Caco-2 (cell line): ENCODE measurements at places on chromosomes 2 and 18.

DNA sequence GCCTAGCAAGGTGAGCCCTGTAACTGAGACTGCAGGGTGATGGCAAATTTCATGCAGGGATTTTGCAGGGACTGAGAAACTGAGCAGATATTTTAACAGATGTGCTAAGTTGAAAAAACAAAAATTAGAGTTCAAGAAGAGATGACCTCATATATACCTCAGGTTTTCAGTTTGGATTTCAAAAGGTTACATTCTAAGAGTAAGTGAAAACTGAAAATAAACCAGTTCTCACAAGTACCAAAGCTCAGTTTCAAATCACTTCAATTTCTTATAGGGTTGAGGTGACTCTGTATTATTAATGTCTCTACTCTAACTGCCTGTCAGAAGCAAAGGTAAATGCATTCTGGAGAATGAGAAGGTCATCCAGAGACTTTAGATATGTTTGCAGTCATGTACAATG lies 237.4 kb upstream of the VRK2 start:
- no peaks in the 10 kb centered on the region for H3K36me3 ChIP-seq
- no peaks in the 10 kb centered on the region for H3K4me1 ChIP-seq
- H3K27me3 ChIP-seq = no peaks in the 10 kb centered on the region
- no peak overlapping the region for H3K27ac ChIP-seq
- no peak overlapping the region for H3K4me3 ChIP-seq
- DNase-seq = no peak

DNA sequence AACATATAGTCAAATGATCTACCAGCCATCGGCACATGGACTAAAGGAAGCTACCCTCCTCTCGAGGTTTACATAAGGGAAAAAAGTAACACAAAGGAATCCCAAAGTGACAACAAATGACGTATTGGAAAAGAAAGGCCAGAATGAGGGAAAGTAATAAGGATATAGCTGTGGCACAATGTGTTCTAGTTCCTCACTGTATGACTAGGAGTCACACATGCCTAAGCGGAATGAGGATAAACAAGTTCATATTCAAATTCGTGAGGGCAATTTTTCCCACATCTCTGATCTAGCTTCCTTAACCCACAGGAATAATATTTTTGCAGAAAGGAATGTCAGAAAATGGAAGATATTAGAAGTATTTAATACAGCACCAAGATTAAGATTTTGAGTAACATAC lies 162.3 kb upstream of the PID1 start:
- no peak overlapping the region for H3K4me3 ChIP-seq
- H3K36me3 ChIP-seq = no peaks in the 10 kb centered on the region
- H3K4me1 ChIP-seq = no peaks in the 10 kb centered on the region
- no peaks in the 10 kb centered on the region for H3K27me3 ChIP-seq
- H3K27ac ChIP-seq = no peak overlapping the region

DNA sequence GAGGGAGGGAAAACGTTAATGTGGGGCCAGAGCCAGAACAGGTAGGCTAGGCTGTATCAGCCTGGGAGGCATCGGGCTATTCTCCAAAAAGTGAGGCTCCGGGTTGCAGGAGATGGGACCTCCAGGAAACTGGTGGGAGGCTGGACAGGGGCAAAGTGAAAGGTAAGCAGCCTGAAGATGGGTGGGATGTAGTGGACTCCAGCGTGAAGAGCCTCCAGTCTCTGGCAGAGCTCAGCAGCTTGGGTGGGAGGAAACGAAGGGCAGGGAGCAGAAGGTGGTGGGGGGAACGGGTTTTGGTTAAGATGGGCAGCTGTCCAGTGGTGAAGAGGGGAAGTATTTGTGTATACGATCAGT lies 3.1 kb upstream of the EMX1 start:
- peaks cover 4% of the 10 kb centered on the region for H3K27me3 ChIP-seq
- H3K27ac ChIP-seq = no peak overlapping the region
- H3K4me1 ChIP-seq = 0 out of 2 replicates have a peak, but pooled peaks cover 14% of the 10 kb centered on the region
- H3K36me3 ChIP-seq = no peaks in the 10 kb centered on the region

DNA sequence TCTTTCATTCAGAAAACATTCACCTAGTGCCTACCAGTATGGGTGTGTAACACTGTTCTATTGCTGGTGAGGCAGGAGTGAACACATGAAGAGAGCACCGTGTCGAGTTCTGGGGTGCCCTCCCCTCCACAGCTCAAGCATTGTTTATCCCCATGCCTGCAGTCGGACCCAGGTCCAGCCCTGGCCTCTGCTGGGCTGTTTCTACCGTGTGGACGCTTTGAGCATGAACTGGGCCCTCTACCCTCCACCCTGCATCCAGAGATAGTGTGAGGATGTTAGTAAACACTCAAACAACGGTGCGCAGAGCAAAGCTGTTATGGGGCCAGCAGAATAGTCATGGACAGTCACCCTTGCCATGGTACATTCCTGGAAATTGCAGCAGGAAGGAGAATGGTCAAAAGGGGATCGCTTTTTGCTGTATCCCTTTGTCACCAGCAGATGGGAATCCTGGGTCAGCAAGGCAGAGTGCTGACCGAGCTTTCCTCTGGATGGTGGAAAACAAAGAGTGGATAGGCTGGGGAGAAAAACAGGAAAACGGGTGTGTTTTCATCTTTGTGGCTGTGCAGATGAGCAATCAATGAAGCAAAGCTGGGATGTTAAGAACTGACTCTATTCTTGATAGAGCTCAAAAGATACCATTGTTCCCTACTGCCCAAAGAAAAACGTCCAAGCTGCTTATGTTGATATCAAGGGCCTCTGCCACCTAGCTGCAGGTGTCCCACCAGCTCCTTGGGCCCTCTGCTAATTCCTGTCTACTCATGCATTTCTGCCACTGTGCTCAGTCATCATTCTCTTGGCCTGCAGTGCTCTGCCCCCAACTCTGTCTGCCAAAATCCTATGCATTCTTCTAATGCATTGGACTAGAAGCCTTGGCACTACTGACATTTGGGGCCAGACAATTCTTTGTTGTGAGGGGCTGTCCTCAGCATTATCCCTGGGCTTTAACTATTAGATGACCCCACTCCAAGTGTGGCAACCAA lies 38.7 kb downstream of the REEP1 start:
- no peak overlapping the region for H3K27ac ChIP-seq
- no peak overlapping the region for H3K4me3 ChIP-seq
- DNase-seq = peak; percentile 62
- H3K27me3 ChIP-seq = no peaks in the 10 kb centered on the region
- no peaks in the 10 kb centered on the region for H3K4me1 ChIP-seq
- no peaks in the 10 kb centered on the region for H3K36me3 ChIP-seq

DNA sequence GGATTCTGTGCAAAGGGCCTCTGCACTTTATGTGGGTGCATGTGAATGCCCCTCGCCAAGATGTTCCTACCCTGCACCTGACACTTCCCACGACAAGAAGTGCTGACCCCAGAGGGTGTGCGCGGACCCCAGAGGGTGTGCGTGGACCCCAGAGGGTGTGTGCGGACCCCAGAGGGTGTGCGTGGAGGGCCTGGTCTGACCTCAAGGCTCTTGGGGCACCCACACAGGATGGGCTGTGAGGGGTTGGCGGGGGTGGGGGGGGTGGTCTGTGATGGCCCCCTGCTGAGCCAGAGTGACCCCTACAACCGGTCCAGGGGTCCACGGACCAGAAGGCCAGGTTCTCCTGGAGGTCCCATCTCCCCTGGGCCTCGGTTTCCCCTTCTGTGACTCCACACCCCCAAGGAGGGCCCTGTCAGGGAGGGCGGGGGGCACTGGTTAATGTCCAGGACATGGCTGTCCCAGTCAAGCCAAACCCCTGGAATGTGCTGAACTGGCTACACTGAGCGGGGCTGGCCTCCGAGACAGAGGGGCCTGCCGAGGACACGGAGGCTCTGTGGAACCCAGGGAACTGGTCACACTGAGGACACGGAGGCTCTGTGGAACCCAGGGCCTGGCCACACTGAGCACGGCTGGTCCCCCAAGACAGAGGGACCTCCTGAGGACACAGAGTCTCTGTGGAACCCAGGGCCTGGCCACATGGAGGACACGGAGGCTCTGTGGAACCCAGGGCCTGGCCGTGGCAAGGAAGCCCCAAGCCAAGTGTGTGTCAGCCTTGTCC lies 3.1 kb downstream of the NEU4 start:
- no peaks in the 10 kb centered on the region for H3K27me3 ChIP-seq
- H3K36me3 ChIP-seq = no peaks in the 10 kb centered on the region
- no peak for DNase-seq
- no peaks in the 10 kb centered on the region for H3K4me1 ChIP-seq

DNA sequence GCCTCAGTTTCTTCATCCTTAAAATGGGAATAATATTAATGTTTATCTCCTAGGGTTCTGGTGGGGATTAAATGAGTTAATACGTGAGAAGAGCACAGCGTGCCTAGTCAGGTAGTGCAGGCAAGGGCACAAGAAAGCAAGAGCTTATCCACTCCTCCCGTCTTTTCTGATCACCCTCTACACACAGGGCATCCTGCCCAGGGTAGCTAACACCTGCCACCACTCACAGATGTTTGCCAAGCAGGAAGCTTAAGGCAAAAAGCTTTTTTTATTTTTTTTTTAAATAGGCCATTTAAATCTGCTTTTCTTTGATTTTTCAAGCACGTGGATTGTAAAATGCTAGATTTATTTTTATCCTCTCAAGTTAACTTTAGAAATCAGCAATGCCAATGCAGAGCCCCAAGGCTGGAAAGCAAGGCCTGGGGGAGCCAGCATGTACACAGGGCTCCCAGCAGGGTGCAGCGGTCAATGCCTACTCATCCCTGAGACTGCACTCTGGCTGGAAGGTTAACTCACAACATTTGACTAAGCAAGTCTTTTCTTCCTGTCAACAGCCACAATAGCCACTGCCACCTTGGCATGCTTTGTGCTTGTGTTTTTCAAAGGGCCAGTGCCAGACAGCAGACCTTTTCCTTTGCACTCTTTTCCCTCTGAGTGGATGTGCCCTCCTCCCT lies 86.5 kb upstream of the ACAA2 start:
- DNase-seq = no peak
- no peaks in the 10 kb centered on the region; the same call in 1 of the 2 replicates for H3K36me3 ChIP-seq
- no peak overlapping the region for H3K27ac ChIP-seq
- no peak overlapping the region for H3K4me3 ChIP-seq
- H3K27me3 ChIP-seq = no peaks in the 10 kb centered on the region
- no peaks in the 10 kb centered on the region for H3K4me1 ChIP-seq

GRCh38 chr18:77736842-77737241 lies 487.2 kb downstream of the GALR1 start:
- H3K27ac ChIP-seq = no peak overlapping the region
- no peaks in the 10 kb centered on the region for H3K27me3 ChIP-seq
- no peak for DNase-seq
- no peak overlapping the region for H3K4me3 ChIP-seq
- H3K36me3 ChIP-seq = no peaks in the 10 kb centered on the region

GRCh38 chr18:68533641-68534040 lies 181.3 kb downstream of the TMX3 start:
- DNase-seq = no peak
- no peaks in the 10 kb centered on the region for H3K4me1 ChIP-seq
- no peak overlapping the region for H3K4me3 ChIP-seq
- H3K36me3 ChIP-seq = no peaks in the 10 kb centered on the region
- no peaks in the 10 kb centered on the region for H3K27me3 ChIP-seq
- H3K27ac ChIP-seq = no peak overlapping the region

GRCh38 chr2:220096406-220096805 lies 469.0 kb downstream of the SLC4A3 start:
- H3K27me3 ChIP-seq = no peaks in the 10 kb centered on the region
- H3K4me3 ChIP-seq = no peak overlapping the region
- H3K36me3 ChIP-seq = no peaks in the 10 kb centered on the region
- no peak overlapping the region for H3K27ac ChIP-seq

- DNase-seq = no peak
- no peak overlapping the region for H3K27ac ChIP-seq
- no peaks in the 10 kb centered on the region for H3K27me3 ChIP-seq
- H3K4me3 ChIP-seq = no peak overlapping the region
Measured at GRCh38 chr2:20524412-20525040, 77.7 kb downstream of the RHOB start.

DNA sequence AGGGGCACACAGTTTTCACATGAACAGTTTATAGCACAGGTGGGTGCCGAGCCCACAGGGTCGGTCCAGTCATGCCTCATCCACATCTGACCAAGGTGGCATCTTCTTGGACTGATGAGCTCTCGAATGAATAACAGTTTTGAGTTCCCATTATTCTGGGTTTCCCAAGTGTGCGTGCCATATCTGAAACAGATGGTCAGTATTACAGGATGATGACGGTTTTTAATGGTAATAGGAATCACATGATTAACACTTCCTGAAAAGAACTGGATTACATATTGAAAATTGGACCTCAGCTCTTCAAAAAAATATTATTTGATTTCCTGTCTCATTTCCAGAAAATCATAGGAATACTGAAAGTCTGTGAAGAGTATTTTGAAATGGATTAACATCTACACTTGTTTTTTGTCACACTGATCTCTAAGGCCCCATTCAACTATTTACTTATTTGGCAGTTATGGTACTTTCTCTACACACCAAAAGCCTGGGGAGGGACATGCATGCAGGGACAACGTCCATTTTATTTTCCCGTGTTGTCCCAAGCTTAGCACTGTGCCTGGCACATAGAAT lies 22.2 kb upstream of the NAB1 start:
- H3K4me3 ChIP-seq = no peak overlapping the region
- no peak overlapping the region for H3K27ac ChIP-seq
- no peaks in the 10 kb centered on the region for H3K4me1 ChIP-seq
- H3K27me3 ChIP-seq = no peaks in the 10 kb centered on the region
- DNase-seq = no peak

DNA sequence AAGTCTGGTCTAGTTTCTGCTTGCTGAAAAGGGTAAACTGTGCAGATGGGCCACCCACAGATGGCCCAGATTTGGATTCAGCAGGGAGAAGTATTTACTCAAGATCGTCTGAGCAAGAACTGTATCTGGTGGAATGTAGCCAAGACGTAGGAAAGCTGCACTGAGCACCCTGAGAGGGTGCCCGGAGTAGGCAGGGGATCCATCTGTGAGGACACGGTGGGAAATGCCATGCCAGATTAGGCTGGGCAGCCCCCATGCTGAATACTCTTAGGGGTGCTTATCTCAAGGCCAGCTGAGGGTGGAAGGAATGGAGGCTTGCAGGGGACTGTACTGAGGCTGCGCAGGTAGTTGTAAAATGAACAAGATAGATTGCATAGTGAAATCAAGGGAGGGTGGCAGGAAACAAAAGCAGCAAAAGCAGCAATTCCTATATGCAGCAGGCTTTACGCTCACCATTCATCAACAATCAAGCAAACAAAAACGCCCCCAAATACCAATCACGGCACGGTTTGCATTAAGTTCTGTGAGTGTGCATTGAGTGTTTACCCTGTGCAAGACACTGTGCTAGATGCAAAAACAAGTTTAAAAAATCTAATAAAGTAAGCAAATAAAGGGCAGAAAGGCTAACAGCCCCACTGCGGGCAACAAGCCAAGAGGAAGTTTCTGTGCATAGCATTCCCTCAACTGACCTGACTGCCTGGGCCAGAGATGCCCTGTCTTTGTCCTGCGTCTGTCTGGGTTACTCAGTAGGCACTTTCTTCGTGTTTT lies 32.2 kb upstream of the LPIN2 start:
- no peaks in the 10 kb centered on the region for H3K27me3 ChIP-seq
- peaks cover 6% of the 10 kb centered on the region for H3K4me1 ChIP-seq
- H3K27ac ChIP-seq = no peak overlapping the region
- no peaks in the 10 kb centered on the region for H3K36me3 ChIP-seq
